ENCODE measurements at places on chromosomes 7 and 10.

- no peak for DNase-seq
Observed at GRCh38 chr7:102469351-102469971, 4.7 kb downstream of the LRWD1 start.

GRCh38 chr10:99368646-99369045 is 39.5 kb downstream of the CNNM1 start:
- DNase-seq, result no peak

GRCh38 chr7:28960071-28960840 is 2.1 kb upstream of the TRIL start:
- no peak for DNase-seq

GRCh38 chr7:82530361-82530760 is 86.8 kb upstream of the CACNA2D1 start:
- no peak for DNase-seq

DNA sequence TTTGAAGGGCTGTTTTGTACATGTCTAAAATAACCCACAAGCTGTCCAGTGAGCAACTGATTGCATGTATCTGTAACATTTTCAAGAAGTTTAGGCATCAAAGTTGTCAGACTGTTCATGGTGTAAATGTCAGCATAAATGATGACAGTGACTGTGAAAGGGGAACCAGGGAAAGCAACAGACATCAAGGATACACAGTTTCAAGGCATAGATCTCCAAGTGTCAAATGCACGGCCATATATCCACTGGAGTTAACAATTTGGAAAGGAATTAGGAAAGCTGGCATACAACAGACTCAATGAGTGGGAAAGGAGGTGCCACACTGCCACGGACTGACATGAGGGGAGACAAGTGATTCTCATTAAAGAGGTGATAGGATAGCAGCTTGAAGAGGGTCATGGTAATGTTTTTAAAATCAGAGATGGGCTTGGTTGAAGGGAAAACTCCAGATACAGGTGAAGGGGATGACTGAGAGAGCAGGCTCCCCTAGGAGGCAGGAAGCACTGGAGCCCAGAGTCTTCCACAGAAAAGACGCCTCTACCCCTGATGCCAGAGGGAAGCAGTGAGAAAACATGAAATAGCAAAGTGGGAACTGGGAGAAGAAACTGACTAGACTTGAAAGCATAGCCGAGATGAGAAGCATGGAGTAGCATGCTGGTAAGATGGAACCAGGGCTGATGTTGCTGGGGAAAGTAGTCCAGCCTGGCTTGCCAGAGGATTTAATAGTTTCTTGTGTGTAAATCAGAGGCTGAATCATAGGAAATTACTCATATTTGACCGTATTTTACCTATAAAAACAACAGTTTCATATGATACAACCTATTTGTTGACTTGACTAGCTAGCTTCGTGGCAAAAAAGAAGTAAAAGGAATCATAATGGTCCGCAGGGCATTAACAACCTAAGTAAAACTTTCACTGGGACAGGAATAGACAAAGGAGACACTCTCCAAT is 18.6 kb downstream of the NSMCE4A start:
- DNase-seq, result no peak

DNA sequence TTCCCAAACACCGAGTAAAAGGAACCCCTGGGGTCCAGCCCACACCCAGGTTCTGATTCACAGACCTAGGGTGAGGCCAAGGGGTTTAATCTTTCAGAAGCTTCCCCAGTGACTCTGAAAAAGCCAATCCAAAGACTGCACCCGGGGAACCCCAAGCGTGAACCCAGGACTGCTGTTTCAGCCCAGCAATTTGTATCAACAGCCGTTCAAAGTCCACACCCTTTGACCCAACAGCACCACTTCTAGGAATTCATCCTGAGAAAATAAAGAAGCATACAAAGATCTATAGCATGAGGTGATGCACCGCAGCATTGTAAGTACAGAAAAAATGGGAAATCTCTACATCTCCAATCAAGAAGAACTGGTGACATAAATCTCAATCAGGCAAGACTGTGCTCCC is 24.4 kb downstream of the DLG5 start:
- DNase-seq, result no peak

- DNase-seq, result no peak
Observed at GRCh38 chr10:108757946-108758345, 1165.4 kb downstream of the XPNPEP1 start.

DNA sequence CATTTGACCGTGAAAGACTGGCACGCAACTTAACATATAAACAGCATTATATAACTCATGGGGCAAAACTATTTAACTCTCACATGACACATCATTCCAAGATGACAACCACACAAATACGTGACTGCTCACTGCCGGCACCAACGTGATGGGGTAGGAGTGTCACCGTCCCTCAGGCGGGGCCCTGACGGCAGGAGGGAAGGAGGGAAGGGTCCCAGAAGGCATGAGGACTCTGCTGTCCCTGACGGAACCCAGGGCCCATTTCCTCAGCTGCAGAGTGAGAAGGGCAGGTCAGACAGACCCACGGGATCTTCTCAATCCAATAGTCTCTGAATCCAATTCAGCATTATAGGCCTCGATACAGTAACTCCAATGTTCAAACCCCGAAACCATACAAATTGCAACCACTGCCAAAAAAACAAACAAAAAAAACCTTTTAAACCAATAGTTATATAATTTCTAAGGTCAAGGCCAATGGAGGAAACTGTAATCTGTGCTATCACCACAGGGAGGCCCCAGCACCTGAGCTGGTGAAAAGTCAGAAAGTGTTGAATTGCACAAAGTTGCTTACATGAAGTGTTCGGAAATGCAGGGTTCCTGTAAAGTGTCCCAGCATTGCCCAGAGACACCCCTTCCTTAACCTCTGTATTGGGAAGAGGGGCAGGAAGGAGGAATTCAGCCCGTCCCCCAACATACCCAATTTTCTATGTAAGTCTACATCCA is 137.4 kb downstream of the TNS3 start:
- no peak for DNase-seq

GRCh38 chr7:54946271-54946670 is 72.5 kb upstream of the EGFR start:
- no peak for DNase-seq

- DNase-seq, result no peak
Observed at GRCh38 chr7:33053721-33054120, 8.9 kb downstream of the NT5C3A start.

GRCh38 chr10:121524157-121524817 is 74.0 kb downstream of the FGFR2 start:
- no peak for DNase-seq

DNA sequence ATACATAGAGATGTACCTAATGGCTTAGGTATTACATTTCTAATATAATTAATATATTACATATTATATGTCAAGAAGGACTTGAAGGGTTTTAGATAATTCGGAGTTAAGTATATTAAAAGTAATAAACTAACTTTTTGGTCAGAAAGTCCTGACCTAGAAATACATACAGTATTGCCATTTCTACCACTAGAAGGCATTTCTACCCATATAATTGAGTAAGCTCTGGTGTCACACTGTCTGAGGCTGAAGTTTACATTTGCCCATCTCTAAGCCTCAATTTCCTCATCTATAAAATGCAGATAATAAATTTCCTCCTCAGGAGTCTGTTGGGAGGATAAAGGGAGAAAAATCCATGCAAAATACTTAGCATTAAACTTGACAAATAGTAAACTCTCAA is 7.1 kb downstream of the FKBP14 start:
- no peak for DNase-seq

DNA sequence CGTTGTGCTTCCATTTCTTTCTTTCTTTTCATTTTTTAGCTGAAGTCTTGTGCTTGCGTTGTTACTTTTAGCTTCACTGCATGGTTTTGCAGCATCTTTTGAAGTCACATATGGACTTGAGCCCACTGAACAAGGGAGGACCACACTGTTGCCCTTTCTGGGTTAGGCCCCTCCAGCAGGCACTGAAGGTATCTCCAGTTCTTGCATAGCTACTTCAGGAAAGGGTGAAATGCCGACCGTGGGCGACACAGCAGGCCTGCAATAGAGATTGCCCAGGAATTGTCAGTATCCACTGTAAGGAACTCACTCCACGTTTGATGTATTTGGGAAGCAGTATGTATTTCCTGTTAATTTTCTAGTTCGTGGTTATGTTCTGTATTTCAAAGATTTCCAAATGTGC is 85.1 kb downstream of the WDR37 start:
- DNase-seq, result no peak

- no peak for DNase-seq
Observed at GRCh38 chr10:72800000-72800740, 93.4 kb upstream of the OIT3 start.

DNA sequence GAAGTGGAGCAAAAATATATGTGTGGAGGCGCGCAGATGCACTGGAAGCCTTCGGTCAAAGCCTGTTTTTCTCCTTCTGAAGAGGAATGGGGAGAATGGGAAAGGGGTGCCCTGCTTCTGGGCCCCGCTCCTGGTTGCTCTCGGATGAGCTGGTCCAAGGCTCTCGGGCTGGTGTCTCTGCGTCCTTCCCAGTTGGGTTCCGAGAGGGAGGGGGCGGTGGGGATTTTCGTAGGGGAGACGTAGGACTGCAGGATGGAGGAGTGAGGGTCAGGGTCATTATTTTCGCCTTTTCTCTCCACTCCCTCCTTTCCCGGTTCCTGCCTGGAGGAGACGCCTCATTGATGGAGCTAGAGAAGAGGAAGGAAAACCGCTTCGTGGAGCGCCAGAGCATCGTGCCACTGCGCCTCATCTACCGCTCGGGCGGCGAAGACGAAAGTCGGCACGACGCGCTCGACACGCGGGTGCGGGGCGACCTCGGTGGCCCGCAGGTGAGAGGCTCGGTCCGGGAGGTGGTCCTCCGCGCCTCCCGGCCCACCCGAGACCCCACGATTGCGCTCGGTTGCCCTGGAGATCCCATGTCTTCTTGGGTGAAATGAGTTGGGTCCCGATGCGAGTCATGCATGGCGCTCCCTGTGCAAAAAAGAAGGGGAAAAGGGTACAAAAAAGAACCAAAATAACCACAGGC is 790 bp downstream of the ADAM22 start:
- DNase-seq, result no peak

- no peak for DNase-seq
Observed at GRCh38 chr7:26965724-26966123, 101.3 kb upstream of the SKAP2 start.

GRCh38 chr10:97234400-97234799 is 48.6 kb upstream of the SLIT1 start:
- no peak for DNase-seq

DNA sequence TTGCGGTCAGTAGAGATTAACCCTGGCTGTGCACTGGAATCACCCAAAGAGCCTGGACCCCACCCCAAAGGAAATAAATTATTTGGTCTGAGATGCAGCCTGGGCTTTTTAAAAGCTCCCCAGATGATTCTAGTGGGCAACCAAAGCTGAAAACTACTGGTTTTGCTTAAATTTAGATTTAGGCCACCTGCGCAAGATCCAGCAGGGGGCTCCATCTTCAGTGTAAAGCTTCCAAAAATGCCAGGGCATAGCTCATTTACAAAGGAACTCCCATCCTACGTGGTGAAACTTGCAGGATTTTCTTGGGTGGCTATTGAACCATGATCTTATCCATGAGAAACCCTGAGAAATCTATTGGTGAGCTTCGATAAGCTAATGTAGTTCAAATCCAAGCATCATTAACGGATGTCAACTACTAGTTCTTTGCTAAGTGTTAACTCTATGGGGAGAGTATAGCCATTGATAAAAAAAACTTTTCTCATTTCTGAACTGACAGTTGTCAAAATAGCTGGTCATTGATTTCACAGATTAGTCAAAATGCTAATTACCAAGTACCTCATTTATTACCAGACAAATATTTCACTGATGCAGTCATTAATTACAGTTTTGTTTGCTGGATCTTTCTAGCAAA is 315.3 kb downstream of the LHFPL3 start:
- DNase-seq, result no peak

DNA sequence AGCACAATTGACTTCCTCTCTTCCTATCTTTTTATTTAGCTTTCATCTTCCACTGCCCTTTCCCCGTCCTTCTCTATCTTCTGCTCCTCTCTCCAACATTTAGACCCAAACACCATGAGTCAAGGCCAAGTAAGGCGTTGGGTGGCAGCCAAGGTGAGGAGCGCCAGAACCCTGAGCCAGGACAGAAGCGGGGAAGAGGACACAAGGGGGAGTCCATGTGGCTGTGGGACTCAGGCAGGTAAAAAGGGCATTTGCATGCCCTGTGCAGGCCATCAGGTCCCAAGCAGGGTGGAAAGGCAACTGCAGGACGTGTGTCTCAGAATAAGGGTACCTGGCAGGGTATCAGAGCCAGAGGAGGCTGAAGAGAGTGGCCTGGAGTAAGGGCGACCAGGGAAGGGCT is 192.4 kb upstream of the PFKP start:
- DNase-seq, result no peak

GRCh38 chr7:126361183-126361582 is 891.6 kb downstream of the GRM8 start:
- no peak for DNase-seq

DNA sequence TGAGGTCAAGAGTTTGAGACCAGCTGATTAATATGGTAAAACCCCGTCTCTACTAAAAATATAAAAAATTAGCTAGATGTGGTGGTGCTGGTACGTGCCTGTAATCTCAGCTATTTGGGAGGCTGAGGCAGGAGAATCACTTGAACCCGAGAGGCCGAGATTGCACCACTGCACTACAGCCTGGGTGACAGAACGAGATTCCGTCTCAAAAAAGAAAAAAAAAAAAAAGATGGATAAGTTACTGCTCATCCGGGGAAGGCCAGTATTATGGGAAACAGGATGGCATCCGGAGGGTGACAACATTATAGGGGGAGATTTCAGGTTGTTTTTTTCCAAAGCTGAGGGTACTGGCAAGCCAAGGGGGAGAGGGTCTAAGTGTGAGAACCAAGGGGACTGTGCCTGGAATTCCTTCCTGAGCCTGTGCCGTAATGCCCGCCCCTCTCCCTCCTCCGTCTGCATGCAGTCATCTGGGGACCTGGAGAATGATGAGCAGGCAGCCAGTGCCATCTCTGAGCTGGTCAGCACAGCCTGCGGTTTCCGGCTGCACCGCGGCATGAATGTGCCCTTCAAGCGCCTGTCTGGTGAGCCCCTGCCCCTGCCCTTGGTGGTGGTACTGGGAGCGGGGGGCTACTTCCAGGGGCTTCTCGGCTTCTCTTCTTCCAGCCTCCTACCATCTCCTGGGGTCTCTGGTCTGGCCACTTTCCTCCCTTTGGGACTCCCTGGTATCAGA is 4.4 kb downstream of the LAMTOR4 start:
- DNase-seq, result no peak

DNA sequence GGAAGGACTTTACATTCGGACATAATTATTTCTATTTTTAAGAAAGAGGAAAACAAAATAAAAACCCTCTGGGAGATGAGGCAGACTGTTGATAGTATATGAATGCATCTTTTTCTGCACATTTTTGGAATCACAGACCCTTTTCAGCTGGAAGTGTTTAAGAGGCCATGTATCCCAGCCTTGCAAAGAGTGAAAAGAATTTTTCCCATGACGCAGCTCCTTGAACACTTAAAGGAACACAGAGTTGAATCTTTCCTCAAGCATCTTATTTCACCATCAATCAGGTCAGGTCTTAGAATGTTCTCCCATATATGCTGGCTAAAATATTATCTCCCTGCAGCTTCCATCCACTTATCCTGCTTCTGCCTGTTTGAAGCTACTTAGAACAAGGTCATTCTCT is 45.9 kb upstream of the PAPSS2 start:
- DNase-seq, result no peak

GRCh38 chr10:130928306-130928705 is 383.2 kb downstream of the TCERG1L start:
- DNase-seq, result no peak
